Heart left ventricle (tissue), 16 donors: ENCODE measurements at places on chromosomes 6 and 20. TPM values are rescaled to one million over a fixed set of nuclear protein-coding genes. Genes with fewer than 3 reads are reported as not detected.

GRCh38 chr20:21323640-21324039 is 20.5 kb downstream of the XRN2 start:
- DNase-seq = no peak

DNA sequence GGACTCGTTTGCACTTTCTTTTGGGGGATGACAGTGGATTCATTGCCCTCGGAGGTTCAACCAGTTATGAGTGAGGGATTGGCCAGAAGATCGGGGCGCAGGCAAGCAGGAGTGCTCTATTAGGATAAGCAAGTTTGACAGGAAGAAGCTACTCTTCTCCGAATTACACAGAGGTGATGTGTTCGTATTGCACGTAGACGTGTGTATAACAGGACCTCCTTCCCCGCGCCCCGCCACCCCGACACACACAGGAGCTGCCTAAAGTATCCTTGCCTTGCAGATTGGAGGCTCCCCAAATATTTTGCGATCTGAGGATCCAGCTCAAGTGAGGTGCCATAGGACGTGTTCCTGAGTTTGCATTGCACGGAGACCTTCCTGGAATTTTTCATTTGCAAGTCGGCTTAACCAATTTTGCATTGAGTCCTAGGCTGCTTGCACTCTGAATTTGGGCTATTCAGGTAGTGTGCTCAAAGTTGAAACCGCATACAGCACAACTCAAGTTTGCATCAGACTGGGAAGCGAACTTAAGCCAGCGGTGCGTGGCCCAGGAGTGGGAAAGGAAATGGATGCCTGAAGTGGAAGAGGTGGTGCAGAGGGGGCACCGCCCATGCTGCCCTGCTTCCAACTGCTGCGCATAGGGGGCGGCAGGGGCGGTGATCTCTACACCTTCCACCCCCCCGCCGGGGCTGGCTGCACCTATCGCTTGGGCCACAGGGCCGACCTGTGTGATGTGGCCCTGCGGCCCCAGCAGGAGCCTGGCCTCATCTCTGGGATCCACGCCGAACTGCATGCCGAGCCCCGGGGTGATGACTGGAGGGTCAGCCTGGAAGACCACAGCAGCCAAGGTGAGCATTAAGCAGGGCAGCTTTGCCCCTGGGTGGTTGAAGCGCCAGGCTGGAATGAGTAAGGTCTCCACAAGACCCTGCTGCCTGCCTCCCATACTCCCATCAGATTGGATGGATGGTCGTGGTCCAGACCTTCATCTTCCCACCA is 770 bp downstream of the TCF19 start:
- no peak for DNase-seq

GRCh38 chr6:134654751-134655150 is 295.1 kb downstream of the ALDH8A1 start:
- no peak for DNase-seq

DNA sequence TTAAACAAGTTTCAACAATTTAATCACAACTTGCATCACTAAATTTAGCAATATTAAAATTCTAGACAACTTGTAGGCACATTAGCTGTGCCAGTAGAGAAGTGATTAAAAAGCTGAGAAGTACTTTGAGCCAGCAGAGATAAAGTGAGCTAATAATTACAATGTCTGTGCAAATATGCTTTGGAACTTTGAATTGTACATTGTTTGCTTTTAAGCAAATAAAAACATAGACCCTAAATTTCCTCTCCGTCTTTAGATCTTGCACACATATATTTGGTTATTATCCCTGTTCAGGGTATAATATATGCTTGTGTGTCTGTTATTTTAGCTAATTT is 44.2 kb upstream of the DEFB112 start:
- no peak for DNase-seq

DNA sequence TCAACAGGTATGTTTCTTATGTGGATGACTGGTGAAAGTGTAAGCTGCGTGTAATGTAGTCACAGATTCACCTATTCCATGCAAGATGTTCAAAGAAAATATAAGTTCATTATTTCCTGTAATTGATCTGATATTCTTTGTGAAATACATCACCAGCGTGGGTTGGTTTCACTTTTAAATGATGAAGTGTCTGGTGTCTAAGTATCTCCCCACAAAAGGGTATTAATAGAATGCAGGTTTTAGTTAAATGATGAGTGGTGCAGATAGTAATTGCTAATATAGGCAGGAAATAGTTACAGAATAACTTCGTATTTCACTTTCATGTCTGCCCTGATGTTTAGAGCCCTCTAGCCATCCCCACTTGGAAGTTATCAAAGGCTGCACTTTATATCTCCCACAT is 22.2 kb downstream of the PGBD1 start:
- DNase-seq = no peak

The PAX1 gene
- total RNA-seq = not detected

The WFDC5 gene
- total RNA-seq = not detected
